ENCODE measurements at places on chromosomes 3 and 15.
A peak's percentile ranks its signal among the peaks of the same experiment; 100 is the strongest.

- DNase-seq, result no peak
Observed at GRCh38 chr3:141147657-141148056, 84.0 kb upstream of the PXYLP1 start.

DNA sequence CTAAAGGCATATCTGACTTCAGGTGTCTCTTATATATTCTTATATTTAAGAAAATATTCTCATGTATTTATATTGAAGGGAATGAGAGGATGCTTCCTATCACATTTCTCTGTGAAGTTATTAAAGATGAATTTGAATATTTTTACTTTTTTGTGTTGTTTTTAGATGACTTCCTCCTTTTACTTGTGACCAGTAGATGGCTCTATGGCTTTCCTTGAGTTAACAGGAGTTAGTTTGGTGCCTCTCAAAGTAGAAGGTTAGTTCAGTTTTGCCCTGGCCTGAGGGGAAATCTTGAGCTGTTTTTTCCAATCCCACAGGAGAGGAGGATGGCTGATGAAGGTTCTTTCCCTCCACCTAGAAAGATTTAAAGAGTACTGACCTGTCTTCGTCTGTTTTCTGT lies 80.7 kb downstream of the SQOR start:
- no peak for DNase-seq

DNA sequence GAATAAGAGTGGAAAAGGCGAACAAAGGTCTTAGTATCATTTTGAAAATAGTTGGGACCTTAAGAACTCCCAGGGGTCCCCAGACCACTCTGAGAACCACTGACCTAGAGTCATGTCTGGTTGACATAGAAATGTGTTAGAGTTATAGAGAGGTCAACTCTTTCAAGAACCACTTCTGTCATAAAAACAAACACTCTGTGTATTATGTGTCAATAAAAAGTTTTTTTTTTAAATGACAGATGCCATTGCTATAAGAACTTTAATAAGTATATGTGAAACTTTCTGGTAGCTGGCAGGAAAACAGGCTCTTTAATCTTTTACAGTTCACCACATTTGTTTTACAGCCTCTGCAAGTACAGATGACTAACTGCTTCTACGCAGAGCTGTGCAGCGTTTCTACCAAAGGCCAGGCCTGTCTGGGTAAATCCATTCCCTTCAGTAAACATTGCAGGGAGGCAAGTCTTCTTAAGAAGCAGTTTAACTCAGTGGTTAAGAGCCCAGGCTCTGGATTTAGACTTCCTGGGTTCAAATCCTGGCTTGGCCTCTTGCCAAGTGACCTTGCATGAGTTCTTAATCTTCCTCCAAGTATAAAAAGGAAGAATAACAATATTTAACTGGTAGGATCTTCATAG lies 56.6 kb downstream of the RFTN1 start:
- no peak for DNase-seq

DNA sequence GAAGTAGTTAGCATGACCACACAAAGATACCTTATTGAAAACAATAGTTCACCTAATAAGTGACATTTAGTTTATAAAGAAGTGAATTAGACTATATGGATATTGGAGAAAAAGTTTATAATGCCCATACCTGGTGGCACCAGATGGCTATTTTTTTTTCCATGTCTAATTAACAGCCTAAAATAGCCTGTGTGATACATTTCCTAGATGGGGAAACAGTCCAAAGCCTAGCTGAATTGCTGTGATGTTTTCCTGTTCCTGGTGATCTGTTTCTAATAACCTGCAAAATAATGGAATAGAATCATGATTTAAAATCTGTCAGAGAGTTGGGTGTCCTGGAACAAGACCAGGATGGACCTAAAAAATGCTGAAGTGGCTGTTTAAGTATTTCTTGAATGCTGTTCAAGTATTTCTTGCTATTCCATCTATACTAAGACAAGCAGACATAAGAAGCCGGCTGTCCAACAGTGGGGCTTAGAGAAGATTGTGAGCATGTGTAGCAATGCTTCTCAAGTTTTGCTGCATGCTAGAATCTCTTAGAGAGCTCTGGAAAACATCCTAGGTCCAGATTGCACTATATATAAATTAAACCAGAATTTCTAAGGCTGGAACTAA lies 31.3 kb downstream of the LRRC3B start:
- DNase-seq, result no peak

GRCh38 chr15:69881302-69881670 lies 216.4 kb downstream of the TLE3 start:
- no peak for DNase-seq

- no peak for DNase-seq
Observed at GRCh38 chr3:27584874-27585273, 100.7 kb upstream of the SLC4A7 start.

DNA sequence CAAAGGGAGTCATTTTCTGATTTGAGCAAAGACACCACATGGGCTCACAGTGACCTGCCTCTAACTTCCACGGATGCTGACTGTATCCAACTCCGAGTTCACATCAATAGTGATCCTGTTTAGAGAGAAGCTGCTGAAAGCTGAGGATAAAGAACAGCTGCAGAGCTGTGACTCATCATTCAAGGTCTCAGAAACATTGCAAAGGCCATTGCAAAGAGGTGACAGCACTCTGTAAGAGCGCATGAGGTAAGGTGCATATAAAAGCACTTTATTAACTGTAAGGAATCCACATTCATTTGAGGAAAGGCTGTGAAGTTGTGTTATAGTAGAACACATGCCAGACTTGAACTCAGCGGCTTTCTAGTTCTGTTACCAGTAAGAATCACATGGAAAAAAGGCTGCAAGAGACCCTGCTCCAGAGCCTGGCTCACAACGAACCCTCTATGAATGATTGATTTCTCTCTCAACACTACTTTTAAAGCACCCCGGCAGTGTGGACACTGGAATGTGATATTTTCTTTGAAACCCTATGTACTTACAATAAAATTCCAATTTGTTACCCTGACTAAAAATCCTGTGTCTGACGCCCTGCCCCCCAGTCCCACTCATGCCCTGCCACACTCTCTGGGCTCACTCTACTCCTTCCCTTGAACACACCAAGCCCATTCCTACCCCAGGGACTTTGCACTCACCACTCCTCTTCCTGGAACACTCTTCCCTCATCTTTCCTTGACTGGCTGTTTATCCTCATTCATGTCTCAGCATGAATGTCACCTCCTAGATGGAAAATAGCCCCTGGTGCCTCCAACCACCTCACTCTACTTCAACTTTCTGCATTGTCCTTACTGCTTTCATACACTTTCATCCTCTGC lies 111.2 kb downstream of the LSM3 start:
- DNase-seq, result peak; percentile 35

DNA sequence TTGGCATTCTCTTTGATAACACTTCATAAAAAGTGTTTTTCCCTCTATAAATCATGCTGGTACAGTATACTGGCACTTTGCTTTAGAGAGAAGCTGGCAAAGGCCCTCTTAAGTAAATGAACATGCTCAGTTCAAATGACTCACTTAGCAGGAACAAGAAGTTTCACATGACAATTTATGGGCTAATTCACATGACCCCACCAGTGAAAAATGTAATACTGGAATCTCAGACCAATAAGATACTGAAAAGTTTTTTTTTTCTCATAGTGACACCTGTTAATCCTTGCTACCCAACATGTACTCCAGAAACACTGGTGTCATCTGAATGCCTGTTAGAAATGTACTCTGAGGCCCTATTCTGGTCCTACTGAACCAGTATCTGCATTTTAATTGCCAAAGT lies 13.9 kb downstream of the BTBD1 start:
- peak; percentile 30 for DNase-seq

GRCh38 chr3:31482493-31483200 lies 50.1 kb upstream of the STT3B start:
- no peak for DNase-seq

DNA sequence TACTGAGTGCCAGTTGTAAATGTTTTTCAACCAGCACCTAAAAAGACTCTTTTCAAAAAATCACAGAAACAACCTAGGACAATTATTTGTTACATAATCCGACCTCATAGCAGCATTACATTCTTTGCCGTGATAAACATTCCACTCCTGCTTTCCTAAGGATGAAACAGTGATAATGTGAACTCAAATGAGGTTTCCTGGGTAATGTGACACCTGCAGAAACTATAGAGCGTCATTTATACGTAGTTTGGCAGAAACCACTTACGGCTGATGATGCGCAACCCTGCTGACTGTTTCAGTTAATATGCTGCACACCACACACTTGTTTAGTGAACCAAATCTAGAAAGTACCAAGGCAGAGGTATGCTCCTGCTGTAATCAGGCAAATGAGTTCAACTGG lies 55.8 kb downstream of the SEMA6D start:
- DNase-seq, result no peak

- DNase-seq, result no peak
Observed at GRCh38 chr3:10876661-10877060, 60.6 kb downstream of the SLC6A11 start.
